Osteoblast (primary cell): ENCODE measurements at places on chromosomes 3 and 15.

DNA sequence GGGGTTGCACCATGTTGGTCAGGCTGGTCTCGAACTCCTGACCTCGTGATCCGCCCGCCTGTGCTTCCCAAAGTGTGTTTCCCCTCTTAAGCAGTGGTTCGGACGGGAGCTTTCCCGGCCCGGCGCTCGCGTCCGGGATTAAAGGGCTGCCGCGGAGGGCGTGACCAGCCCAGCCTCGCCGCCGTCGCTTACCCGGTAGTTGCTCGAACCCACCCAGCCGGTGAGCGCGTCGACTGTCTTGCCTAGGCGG, 513 bp downstream of the CLASP2 start:
- no peaks in the 10 kb centered on the region for H3K36me3 ChIP-seq
- H3K27ac ChIP-seq: peak overlapping the region; percentile 91
- peaks cover 15% of the 10 kb centered on the region for H3K4me1 ChIP-seq
- H3K4me3 ChIP-seq: peak overlapping the region; percentile 87

DNA sequence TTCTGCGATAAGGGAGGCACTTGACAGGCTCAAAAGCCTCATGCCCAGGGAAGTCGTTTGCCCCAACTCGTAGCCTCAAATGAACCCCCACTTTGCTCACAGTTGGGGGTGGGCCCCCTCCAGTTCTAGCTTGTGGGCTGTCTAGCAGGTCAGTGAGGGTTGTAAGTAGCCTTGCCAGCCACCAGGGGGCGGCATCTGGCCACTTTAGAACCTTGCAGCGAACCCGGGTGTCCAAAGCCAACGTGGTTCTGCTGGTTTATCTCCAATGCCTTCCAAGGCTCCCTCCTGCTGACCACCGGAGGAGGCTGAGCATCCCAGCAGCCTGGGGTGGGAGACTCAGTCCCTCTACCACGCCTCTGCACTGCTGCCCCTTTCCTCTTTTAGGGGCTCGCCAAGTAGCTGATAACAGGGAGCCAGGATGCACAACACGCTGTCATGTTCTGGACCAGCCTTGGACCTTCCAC, 9.2 kb upstream of the RBSN start:
- no peak overlapping the region for H3K27ac ChIP-seq
- peak; percentile 94 for DNase-seq
- H3K36me3 ChIP-seq: no peaks in the 10 kb centered on the region
- peaks cover 10% of the 10 kb centered on the region for H3K4me1 ChIP-seq
- H3K4me3 ChIP-seq: peak overlapping the region; percentile 39

GRCh38 chr3:16112910-16113504, 61.5 kb upstream of the GALNT15 start:
- H3K27ac ChIP-seq: peak overlapping the region; percentile 99
- H3K27me3 ChIP-seq: no peaks in the 10 kb centered on the region
- peak overlapping the region; percentile 3 for H3K4me3 ChIP-seq
- no peaks in the 10 kb centered on the region for H3K36me3 ChIP-seq
- DNase-seq: peak; percentile 77
- H3K4me1 ChIP-seq: peaks cover 18% of the 10 kb centered on the region

DNA sequence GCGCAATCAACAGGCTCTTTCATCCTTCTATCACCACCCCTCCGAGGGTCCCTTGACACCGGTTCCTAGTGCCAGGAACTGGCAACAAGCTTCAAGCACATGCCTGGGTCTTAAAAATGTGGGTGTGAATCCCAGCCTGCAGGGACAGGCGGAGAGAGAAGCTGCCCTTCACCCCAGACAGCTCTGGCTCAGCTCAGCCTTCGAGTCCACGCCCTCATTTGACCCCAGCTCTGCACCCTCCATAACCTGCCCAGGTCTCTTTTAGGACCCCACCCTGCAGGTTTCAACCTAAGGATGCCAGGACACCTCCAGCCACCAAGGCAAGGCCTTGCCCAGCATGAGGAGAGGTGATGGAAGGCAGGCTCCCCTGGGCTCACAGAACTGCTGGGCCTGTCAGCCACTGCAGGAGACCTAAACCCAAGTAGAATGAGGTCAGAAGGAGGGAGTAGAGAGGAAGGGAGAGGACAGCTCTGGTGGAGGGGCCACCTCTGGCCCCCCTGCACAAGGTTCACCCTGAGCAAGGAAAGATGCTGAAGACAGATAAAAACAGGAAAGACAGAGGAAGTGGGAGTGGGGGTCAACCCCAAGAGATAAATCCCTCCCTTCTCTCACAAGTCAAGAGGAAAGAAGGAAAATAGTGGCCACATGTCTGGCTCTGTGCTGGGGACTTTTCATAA, 2.6 kb upstream of the LOXL1 start:
- no peaks in the 10 kb centered on the region for H3K27me3 ChIP-seq
- H3K4me3 ChIP-seq: peak overlapping the region; percentile 20
- H3K4me1 ChIP-seq: peaks cover 57% of the 10 kb centered on the region
- peak; percentile 57 for DNase-seq
- H3K27ac ChIP-seq: peak overlapping the region; percentile 65

- no peak for DNase-seq
- H3K27ac ChIP-seq: no peak overlapping the region
- peaks cover 53% of the 10 kb centered on the region for H3K36me3 ChIP-seq
Measured at GRCh38 chr15:73564255-73564654, 68.9 kb downstream of the NPTN start.

- H3K27ac ChIP-seq: peak overlapping the region; percentile 88
- H3K4me3 ChIP-seq: no peak overlapping the region
Measured at GRCh38 chr3:154795582-154795981, 284.5 kb upstream of the MME start.

- H3K27ac ChIP-seq: no peak overlapping the region
- H3K4me3 ChIP-seq: no peak overlapping the region
- H3K36me3 ChIP-seq: no peaks in the 10 kb centered on the region
- peaks cover 15% of the 10 kb centered on the region for H3K27me3 ChIP-seq
- H3K4me1 ChIP-seq: no peaks in the 10 kb centered on the region
- DNase-seq: no peak
Measured at GRCh38 chr3:171225708-171226107, 199.2 kb upstream of the SLC2A2 start.

- peaks cover 38% of the 10 kb centered on the region for H3K27me3 ChIP-seq
- H3K4me3 ChIP-seq: no peak overlapping the region
- no peaks in the 10 kb centered on the region for H3K4me1 ChIP-seq
- no peak for DNase-seq
- H3K27ac ChIP-seq: no peak overlapping the region
Measured at GRCh38 chr15:66040211-66040892, 171.1 kb downstream of the RAB11A start.

- DNase-seq: peak; percentile 15
- H3K27me3 ChIP-seq: no peaks in the 10 kb centered on the region
- H3K27ac ChIP-seq: no peak overlapping the region
- H3K36me3 ChIP-seq: no peaks in the 10 kb centered on the region
- H3K4me3 ChIP-seq: no peak overlapping the region
- H3K4me1 ChIP-seq: no peaks in the 10 kb centered on the region
Measured at GRCh38 chr3:113852506-113852905, 13.9 kb downstream of the GRAMD1C start.

- no peaks in the 10 kb centered on the region for H3K27me3 ChIP-seq
- no peak for DNase-seq
- H3K4me3 ChIP-seq: no peak overlapping the region
- H3K4me1 ChIP-seq: peaks cover 4% of the 10 kb centered on the region
Measured at GRCh38 chr3:180983136-180983535, 6.4 kb downstream of the DNAJC19 start.

GRCh38 chr3:143182866-143183664, 63.5 kb downstream of the CHST2 start:
- H3K4me1 ChIP-seq: no peaks in the 10 kb centered on the region
- H3K27me3 ChIP-seq: no peaks in the 10 kb centered on the region
- no peak overlapping the region for H3K27ac ChIP-seq
- peak; percentile 9 for DNase-seq

DNA sequence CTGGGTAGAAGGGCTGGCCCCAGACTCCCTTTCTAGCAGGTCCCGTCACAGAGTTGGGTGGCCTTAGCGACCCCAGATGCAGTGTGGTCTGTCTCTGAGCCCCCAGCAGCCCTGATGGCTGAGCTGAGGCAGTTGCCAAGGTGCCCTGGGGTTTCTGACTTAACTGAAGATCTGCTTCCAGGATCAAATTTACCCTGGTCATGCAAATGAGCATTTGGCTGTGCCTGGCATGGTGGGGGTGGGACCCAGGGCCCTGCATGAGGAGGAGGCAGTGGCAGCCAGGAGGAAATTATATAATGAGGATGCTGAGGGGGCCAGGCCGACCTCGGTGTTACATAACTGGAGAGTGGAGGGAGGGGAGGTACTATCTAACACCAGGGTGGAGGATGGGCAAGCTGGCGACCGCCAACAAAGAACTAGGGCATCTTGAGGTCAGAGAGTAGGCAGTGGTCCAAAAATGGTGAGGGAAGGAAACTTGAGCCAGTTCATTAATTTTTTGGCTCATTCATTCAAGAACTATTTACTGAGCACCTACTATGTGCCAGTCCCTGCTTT, 16.4 kb downstream of the PLEKHO2 start:
- DNase-seq: no peak
- no peak overlapping the region for H3K4me3 ChIP-seq
- peaks cover 63% of the 10 kb centered on the region for H3K36me3 ChIP-seq
- no peaks in the 10 kb centered on the region for H3K27me3 ChIP-seq
- peak overlapping the region; percentile 79 for H3K27ac ChIP-seq

GRCh38 chr3:54243056-54243931, 120.9 kb downstream of the CACNA2D3 start:
- H3K36me3 ChIP-seq: no peaks in the 10 kb centered on the region
- H3K4me1 ChIP-seq: no peaks in the 10 kb centered on the region
- peak overlapping the region; percentile 52 for H3K4me3 ChIP-seq
- no peaks in the 10 kb centered on the region for H3K27me3 ChIP-seq
- no peak overlapping the region for H3K27ac ChIP-seq

GRCh38 chr3:194768586-194768985, 82.9 kb downstream of the FAM43A start:
- H3K4me3 ChIP-seq: no peak overlapping the region
- peaks cover 16% of the 10 kb centered on the region for H3K4me1 ChIP-seq
- no peaks in the 10 kb centered on the region for H3K36me3 ChIP-seq
- no peak overlapping the region for H3K27ac ChIP-seq

- no peak overlapping the region for H3K27ac ChIP-seq
- no peak for DNase-seq
- no peaks in the 10 kb centered on the region for H3K36me3 ChIP-seq
- H3K4me1 ChIP-seq: no peaks in the 10 kb centered on the region
- H3K4me3 ChIP-seq: no peak overlapping the region
Measured at GRCh38 chr3:128703561-128703960, 22.4 kb upstream of the RAB7A start.

DNA sequence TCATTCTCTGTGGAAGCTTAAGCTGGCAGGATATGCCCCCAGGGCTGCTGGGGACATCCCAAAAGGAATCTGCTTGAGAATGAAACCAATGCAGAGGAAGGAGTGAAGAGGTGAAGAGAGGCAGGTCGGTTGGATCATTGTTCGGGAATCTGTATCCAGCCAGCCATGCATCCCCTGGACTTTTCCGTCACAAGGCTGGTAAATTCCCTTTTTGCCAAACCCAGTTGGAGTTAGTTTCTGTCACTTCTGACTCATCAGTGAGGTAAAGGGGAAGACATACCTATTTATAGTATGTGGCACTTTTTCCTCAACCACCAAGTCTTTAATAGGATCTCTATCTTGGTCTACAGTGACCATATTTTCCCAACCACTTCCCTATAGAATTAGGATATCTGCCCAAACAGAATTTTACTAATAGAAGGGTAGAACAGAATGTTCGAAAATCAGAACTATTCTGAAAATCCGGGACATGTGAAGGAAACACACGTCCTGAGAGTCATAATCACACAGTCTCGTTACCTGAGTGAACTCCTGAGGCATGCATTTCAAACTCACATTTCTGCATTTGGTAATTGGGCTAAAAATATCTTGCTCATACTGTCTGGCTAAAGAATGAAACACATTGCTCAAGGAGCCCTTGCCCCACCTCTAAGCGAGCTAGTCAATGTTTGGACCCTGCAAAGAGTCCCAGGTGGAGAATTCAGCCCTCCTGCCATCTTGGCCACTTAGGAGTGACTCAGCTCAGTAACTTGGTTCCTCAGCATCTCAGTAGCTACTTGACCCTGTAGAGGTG, 289.7 kb upstream of the ADAMTS9 start:
- H3K27ac ChIP-seq: no peak overlapping the region
- DNase-seq: no peak
- H3K4me3 ChIP-seq: no peak overlapping the region

DNA sequence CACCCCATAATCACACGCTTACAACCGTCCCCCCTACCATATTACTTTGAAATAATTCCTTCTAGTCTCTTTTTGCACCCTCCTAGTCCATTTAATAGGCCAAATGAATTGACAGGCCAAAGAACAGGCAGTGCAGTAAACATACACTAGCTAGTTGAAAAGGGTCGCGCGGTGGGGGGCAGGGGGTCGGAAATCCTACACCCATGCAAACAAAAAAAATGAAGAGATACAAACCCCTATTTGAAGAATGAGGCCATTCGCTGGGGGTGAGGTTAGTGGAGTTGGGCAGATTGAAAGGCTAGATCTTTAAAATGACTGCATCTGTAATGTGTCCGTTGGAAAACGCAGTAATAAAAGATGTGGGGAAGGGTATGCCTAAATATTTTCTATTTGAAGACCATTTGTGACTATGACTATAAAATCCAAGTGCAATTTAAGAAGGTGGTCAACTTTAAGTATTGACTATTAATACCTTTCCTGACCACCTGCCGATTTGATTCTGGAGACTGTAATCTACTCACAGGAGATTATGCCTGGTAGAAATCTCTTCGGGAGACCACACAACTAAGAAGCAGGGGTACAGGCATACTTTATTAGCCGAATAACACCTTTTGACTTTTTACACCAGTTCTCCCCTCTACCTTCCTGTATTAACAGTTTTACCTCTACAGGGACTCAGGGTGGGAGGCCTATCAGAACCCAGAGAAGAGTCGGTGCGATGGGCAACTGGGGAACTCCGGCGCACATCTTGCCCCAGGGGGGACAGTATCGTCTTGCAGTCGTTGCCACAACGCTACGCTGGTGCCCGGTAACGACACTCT, 762 bp upstream of the ARL6 start:
- no peaks in the 10 kb centered on the region for H3K36me3 ChIP-seq
- H3K27me3 ChIP-seq: no peaks in the 10 kb centered on the region
- H3K4me1 ChIP-seq: peaks cover 15% of the 10 kb centered on the region
- H3K4me3 ChIP-seq: peak overlapping the region; percentile 92
- DNase-seq: no peak

GRCh38 chr3:170907637-170908234, 701 bp downstream of the EIF5A2 start:
- no peaks in the 10 kb centered on the region for H3K27me3 ChIP-seq
- peak overlapping the region; percentile 55 for H3K27ac ChIP-seq
- H3K36me3 ChIP-seq: no peaks in the 10 kb centered on the region
- H3K4me3 ChIP-seq: peak overlapping the region; percentile 86

DNA sequence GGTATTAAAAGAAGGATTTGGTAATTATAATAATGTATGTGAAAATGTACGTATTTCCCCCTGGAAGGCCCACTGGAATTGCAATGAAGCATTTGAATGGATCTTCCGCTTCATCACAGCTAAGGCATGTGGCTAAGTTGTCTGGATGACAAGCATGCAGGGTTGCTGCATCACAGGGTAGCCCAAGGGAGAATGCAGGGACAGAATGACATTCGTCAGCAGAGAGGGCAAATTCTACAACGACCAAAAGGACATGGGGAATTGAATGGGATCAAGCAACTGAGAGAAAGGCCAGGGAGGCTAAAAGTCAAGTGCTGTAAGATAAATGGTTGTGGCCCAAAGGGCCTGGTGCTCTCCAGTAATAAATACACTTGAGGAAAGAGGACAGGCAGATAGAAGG, 95.4 kb downstream of the ISL2 start:
- H3K4me1 ChIP-seq: peaks cover 5% of the 10 kb centered on the region

GRCh38 chr15:40190591-40190990, 29.7 kb downstream of the BUB1B start:
- H3K27ac ChIP-seq: peak overlapping the region; percentile 70
- H3K4me1 ChIP-seq: no peaks in the 10 kb centered on the region
- peaks cover 9% of the 10 kb centered on the region for H3K36me3 ChIP-seq
- peak; percentile 77 for DNase-seq
- no peak overlapping the region for H3K4me3 ChIP-seq
- H3K27me3 ChIP-seq: no peaks in the 10 kb centered on the region
